ENCODE measurements at places on chromosomes 2 and 18.
A peak's percentile ranks its signal among the peaks of the same experiment; 100 is the strongest.

DNA sequence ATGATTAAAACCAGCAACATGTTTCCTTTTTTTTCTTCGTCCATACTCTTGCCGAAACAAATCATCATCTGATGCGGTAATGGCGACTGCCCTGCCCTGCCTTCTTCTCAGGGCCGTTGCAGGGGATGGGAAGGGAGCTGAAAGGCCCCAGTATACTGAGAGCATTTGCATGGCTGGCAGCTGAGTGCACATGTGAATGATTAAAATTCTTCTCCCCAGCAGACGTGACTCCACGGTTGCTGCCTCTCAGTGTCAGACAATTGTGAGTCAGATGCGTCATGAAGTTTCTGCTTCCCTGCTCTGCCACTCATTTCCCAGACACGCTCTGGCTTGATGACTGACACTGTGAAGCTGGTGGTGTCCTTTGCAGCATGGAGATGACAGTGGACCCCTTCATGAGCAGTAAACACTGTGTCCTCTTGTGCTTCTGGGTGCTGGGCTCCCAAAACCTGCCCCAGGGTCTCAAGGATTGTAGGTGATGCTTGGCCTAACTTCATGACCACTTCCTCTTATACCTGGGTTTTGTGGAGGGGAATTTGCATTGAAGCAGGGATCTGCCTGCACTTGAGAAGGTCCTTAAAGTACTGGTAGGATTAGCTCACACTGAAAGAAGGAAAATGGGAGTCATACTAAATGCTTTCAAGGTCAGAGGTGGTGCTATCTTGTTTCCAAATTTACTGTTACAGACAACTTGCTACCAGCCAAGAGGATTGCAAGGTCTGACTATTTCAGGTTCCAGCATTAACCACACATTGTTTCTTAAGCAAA, 222.5 kb upstream of the COPS8 start:
- no peak for DNase-seq

GRCh38 chr2:208065476-208065875, 40.1 kb upstream of the PLEKHM3 start:
- DNase-seq = no peak

DNA sequence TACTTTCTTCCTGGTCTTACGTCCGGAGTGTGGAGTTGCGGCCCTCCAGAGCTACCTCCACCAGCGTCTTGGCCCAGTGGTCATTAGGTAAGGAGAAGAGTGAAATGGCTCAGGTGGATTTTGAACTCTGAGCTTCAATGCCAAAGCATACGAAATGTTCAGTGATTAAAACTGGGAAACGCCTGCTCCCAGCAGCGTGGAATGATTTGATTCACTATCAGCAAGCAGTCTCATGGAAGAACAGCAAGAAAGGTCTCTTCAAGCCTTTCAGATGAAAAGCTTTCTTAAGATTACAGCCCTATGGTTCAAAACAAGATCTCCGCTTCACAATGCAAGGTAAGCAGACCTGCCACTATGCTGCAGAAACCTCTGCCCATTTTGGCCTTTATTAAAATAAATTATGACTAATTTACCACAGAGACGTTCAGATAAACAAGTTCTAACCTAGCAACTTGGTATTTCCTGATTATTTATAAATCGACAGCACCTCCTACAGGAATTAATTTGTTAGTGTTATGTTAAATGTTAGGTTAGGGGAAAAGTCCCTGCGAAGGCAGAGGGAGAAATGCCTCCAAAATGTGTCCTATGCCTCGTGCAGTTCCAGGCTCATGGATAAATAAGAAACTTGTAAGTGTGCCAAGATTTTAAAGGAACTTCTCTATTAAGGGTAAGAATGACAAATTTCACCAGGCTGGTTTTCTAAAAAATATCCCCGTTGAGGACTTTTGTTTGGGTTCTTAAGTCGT, 10.1 kb downstream of the SP9 start:
- DNase-seq = no peak

GRCh38 chr2:67214585-67215185, 182.4 kb upstream of the ETAA1 start:
- no peak for DNase-seq

DNA sequence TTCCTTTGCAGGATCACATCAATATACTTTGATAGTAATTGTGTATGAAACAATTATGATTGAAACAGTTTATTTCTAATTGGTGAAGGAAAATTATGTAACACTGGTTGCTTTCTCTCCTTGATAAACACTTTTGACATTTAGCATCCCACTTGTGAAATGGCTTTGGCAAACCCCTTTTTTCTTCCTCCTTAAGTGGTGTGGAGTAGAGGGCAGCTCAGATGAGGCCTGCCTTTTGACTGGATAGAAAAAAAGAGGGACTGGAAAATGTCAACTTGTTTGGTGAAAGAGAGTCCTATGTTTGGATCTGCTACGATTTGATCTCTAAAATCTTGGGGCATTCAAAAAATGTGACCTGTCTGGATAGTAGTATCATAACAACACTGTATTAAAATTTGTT, 318.3 kb downstream of the MEIS1 start:
- no peak for DNase-seq

DNA sequence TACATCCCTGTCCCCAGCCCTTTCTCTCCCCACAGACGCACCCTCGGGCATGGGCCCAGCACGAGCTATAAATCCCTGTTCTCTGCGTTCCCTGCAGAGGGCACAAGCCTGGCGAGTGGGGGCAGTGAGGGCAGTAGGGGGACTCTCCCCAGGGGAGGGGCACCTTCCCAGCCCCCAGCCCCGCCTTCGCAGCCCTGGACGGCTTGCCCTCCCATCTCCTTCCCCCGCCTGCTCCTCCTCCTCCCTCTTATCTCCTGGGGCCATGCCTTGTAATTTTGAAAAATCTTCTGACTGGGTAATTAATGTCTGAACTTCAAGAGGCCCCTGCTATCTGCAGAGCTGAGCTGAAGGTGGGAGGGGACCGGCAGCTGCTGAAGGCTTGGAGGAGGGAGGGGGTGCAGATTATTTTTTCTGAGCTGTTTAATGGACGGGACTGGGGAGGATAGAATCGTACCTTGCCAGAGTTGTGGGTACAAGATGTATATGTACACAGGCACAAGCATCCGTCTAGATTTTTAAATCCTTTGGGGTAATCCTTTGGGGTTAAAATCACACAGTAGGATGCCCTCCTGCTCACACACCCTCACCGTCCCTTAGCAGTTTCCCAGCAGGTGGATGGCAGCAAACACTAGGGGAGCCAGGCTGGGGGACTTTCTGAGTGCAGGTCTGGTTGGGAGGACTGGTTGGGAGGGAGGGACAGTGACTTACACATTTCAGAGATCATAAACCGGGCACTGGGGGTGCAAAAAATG, 121.9 kb downstream of the SMAD7 start:
- DNase-seq = no peak

GRCh38 chr2:240136671-240137292, 677 bp upstream of the COPS9 start:
- no peak for DNase-seq

DNA sequence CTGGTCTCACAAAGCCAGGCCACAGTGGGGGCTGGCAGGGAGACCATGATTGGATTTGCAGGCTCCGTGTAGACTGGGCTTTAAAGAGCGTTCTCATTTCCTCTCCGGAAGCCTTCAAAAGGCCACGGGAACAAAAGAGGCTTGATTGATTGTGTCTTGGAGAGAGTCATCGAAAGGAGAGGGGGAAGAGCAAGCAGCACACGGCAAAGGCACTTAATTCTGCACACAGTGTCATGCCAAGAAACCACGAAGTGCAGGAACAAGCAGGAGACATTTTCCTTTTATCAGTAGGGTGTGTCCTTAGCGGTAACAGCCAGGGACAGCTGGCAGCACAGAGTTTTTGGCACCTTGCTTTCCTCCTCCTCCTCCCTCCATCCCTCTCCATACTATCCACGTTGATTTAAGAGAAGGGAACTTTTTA, 47.7 kb downstream of the GLI2 start:
- DNase-seq = no peak

DNA sequence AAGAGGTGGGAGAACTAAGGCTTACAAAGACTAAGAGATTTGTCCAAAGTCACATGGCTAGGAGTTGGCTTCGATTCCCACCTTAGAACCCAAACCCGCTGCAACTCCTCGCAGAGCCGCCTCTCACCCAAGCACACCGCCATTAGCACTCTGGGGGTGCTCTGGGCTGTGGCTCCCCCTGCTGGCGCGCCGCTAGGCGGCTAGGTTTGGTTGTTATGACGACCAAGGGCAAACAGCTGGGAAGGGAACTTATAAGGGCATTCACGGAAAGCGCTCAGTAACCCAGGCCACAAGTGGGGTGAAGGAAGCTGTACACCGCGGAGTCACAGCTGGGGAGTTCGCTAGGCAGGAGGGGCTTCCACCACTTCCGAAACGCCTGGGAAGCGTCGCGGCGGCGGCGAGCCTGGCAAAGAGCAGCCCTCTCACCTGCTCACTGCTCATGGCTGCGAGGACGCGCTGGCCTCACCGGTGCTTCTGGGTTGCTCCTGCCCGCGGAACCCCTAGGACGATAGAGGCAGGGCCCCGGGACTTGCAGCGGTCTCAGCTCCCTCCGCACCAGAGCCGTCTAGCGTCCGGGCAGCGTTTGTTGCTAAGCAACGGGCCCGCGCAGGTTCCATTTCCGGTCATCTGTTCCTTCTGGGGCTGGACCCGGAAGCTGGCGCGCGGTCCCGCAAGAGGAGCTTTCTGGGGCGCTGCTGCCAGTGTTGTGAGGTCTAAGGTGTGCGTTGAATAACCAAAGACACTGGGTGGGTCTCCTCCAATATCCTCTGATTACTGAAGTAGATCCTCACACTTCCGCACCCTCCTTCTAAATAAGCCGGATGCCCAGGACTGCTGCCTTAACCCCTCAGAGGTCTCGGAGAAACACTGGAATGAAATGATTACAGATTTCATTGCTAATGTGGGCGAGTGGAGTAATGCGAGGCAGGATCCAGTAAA, at the start of gene DNAH7:
Gene DNAH7, minus strand, starts transcription at position 567 of the 939 bp plus-strand sequence. Its CDS starts 126 bp downstream, at position 441.
- DNase-seq = peak; percentile 95

- DNase-seq = no peak
Measured at GRCh38 chr2:86336675-86337243, 667 bp downstream of the REEP1 start.
